ENCODE measurements at places on chromosomes 5 and 9. TPM values are rescaled to one million over a fixed set of nuclear protein-coding genes. Genes with fewer than 3 reads are reported as not detected.

- no peak for DNase-seq
- H3K27me3 ChIP-seq, result no peaks in the 10 kb centered on the region
- no peaks in the 10 kb centered on the region for H3K36me3 ChIP-seq
- H3K27ac ChIP-seq, result peak overlapping the region; percentile 48
These were observed 246.8 kb upstream of the TUT7 start for GRCh38 chr9:86600977-86601376.

The C9 gene
- not detected for total RNA-seq

DNA sequence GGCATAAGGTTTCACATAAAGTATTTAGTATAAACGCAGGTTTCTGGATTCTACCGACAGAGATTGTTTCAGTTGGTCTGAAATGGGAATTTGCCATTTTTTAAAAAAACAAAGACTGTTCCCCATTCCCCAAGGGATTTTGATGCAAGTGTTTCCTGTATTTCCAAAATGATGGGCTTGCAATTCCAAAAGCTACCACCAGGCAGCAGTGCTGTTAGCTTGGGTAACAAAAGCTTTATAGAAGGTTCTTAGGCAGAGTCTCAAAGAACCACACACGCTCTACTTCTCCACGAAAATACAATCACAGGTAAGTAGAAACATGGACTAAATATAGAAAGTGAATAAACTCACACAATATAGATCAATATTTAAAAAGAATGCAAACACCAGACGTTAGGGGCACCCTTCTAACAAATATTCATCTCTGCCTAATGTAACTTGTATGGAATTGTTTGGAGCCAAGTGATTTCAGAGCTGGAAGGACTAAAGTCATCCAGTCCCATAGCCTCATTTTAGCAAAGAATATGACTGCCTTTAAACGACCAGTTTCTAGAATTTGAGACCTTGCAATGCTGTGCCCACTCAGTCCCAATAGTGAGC lies 154.3 kb downstream of the SPOCK1 start:
- peak; percentile 42 for DNase-seq
- H3K4me1 ChIP-seq, result peaks cover 6% of the 10 kb centered on the region
- no peaks in the 10 kb centered on the region for H3K27me3 ChIP-seq
- no peaks in the 10 kb centered on the region for H3K36me3 ChIP-seq
- no peak overlapping the region for H3K4me3 ChIP-seq
- H3K27ac ChIP-seq, result no peak overlapping the region

- H3K36me3 ChIP-seq, result no peaks in the 10 kb centered on the region
- H3K4me1 ChIP-seq, result no peaks in the 10 kb centered on the region
- H3K27ac ChIP-seq, result no peak overlapping the region
- DNase-seq, result no peak
- H3K27me3 ChIP-seq, result no peaks in the 10 kb centered on the region
These were observed 18.3 kb downstream of the RFX3 start for GRCh38 chr9:3507395-3508077.

GRCh38 chr5:82674671-82675070 lies 396.5 kb upstream of the RPS23 start:
- no peak overlapping the region for H3K4me3 ChIP-seq
- H3K36me3 ChIP-seq, result no peaks in the 10 kb centered on the region
- no peaks in the 10 kb centered on the region for H3K4me1 ChIP-seq
- DNase-seq, result no peak
- no peak overlapping the region for H3K27ac ChIP-seq

The PCDHA4 gene
- 0.40 TPM for total RNA-seq
